ENCODE measurements at places on chromosomes 7 and 10. TPM values are rescaled to one million over a fixed set of nuclear protein-coding genes. Genes with fewer than 3 reads are reported as not detected.

DNA sequence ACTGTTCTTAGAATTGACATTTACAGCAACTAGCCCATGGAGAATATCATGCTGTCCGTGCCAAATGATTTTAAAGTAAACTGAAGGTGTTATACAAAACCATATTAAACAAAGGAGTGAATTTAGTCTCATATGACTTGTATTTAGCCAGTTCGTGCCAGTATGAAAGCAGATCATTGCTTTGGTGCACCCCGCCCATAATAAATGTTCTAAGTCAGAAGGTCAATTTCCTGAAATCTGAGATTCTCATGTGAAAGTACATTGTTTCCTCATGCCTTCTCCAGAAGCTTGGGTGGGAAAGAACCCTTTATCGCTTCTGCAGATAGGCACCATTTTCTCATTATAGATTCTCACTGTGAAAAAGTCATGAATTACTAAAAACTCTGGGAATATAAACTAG is 106.4 kb downstream of the CAMK1D start:
- no peaks in the 10 kb centered on the region for H3K27me3 ChIP-seq
- no peaks in the 10 kb centered on the region for H3K4me1 ChIP-seq
- no peak overlapping the region for H3K4me3 ChIP-seq
- no peak overlapping the region for H3K27ac ChIP-seq
- no peaks in the 10 kb centered on the region for H3K36me3 ChIP-seq

Gene UPK3BL2
- 2.5 TPM for total RNA-seq

Gene INMT
- 7.6 TPM for total RNA-seq

Gene IFIT1B
- total RNA-seq, result not detected
